ENCODE measurements at places on chromosomes 12 and 14.

DNA sequence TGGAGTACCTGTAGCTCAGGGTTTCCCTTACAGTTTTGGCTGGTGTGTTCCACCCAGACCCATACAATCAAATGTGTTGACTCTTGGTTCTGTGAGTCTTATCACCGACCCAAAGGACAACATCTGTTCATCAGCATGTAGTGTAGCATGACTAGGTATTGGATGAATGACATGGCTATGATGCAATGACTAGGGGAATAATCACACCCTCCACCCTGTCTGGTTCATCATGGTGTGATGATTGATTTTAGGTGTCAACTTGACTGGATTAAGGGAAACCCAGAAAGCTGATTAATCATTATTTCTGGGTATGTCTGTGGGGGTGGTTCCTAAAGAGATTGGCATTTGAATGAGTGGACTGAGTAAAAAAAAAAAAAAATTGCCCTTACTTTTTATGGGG lies 311.3 kb downstream of the DPF3 start:
- DNase-seq, result no peak

- DNase-seq, result no peak
Observed at GRCh38 chr12:130334399-130334798, 3.3 kb upstream of the PIWIL1 start.

DNA sequence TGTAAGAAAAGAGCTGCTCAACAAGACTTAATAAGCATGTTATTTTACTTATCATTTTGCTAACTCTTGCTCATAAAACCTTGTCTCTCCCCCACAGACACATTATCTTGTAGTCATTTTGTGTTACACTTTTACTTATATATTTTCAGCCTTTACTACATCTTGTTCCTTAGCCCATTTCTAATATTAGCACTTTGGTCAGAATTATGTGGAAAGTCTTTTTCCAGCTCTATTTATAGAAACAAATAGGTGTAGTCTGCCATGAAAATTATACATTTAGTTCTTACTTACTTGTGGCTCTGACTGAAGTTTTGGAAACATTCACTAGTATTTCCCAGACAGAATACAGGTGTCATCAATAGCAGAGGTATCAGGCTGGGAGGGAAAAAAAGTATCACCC lies 76.1 kb downstream of the TMEM116 start:
- no peak for DNase-seq

DNA sequence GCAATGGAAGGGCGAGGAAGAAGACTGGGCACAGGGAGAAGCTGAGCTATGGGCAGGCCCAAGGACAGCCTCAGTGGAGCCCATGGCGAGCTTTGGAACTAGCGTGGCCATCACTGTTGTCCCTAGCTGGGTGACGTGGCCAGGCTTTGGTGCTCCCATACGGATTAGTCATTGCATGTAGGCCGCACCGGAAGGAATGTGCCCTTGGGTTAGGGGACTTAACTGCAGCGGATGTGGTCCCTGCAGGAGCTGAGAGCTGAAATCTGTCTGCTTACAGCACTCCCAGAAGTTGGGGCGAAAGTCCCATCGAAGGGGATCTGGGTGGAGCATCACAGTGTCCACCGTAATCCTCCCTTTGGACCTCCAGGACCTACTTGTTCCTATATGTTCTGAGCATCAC lies 133.7 kb downstream of the PAPOLA start:
- DNase-seq, result no peak

GRCh38 chr12:122983789-122984515 lies 3.5 kb downstream of the ARL6IP4 start:
- DNase-seq, result no peak

- no peak for DNase-seq
Observed at GRCh38 chr14:71169861-71170260, 262.6 kb downstream of the PCNX1 start.

DNA sequence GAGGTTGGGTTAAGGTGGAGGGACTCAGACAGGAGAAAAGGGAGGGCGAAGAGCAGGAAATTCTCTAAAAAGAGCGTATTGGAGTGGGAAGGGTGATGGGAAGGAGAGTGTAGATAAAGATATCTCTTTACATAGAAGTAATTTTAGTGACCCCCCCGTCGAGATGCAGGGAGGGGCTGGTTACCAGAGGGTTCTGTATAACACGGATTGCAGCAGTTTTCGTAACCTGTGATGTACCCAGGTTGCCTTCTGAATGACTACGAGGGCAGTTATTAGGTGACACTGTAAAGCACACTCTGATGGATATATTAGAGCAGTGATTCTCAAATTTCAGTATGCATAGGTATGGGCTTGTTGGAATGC lies 443 bp downstream of the DNAL1 start:
- no peak for DNase-seq

DNA sequence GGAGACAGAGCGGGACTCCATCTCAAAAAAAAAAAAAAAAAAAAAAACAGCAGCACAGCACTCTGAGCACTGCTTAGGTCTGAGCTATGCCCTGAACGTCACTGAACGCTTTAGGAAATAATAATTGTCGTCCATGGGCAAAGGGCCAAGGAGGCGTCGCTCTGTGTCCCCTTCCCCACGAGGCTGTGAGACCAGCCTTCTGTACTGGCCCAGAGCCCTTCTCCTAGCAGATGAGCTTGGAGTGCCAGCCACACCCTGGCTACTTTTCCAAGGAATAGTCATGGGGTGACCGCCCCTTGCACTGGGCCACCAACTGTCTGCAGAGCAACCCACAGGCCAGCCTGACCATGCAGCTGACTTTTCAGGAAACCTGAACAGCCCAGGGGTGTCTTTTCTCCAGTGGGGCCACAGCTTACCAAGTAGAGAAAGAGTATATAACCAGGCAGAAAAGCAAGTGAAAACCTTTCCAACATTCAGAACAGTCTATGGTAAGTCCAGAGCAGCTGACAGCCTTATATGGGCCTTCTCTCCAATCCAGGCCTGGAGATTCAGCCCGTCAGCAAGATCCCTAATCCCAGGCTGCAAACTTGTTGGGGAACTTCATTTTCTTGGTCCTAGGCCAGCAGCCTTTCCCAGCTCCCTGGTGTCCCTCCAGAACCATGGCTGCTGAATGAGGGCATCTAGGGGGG lies 28.5 kb downstream of the CD9 start:
- no peak for DNase-seq

- no peak for DNase-seq
Observed at GRCh38 chr14:70009961-70010360, 130.7 kb downstream of the SMOC1 start.

DNA sequence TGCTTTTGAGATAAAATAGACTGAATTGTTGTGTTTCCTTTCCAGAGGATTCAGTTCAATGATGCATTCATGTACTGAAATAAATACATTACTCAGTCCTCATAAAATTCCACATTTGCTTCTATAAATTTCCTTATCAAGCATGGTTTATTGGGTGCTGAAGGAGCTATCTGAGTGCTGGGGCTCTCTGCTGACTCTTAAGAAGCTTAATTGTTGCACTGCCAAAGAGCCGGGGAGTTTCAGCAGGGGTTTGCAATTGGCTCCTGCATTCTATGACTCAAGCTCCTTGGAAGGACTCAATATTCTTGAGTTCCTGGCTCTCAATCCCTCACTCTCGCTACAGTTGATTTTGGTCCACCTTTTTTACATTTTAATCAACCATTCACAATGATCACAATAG lies 69.8 kb upstream of the PYGL start:
- DNase-seq, result no peak

GRCh38 chr12:92568691-92569090 lies 134.1 kb upstream of the PLEKHG7 start:
- DNase-seq, result no peak

DNA sequence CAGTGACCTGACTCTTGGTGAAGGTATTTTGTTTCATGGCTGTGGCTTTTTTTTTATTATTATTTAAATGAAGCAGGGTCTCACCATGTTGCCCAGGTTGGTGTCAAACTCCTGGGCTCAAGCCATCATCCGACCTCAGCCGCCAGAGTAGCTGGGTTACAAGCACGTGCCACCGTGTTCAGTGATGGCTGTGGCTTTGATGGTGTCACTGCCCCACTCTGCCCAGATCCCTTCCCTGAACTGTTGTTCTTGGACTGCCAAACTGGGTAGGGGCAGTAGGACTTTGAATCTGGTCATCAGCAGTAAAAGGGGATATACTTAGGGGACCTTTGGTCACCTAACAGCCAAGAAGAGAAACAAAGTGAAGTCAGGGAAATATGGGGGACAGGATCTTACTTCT lies 19.4 kb downstream of the B4GALNT3 start:
- DNase-seq, result no peak
